Heart right ventricle (tissue), 16 donors: ENCODE measurements at places on chromosomes 6 and 20. TPM values are rescaled to one million over a fixed set of nuclear protein-coding genes. Genes with fewer than 3 reads are reported as not detected.

R3HDML gene
- total RNA-seq: not detected

MDC1 gene
- total RNA-seq: 19.9 TPM

UBE3D gene
- total RNA-seq: 2.6 TPM

TNNC2 gene
- not detected for total RNA-seq

NFKBIL1 gene
- total RNA-seq: 11.7 TPM

DDO gene
- 27.7 TPM for total RNA-seq

SLC26A8 gene
- not detected for total RNA-seq

OR2H1 gene
- total RNA-seq: not detected

CLIC1 gene
- 88.8 TPM for total RNA-seq

OR2J3 gene
- not detected for total RNA-seq

KCNQ2 gene
- 0.26 TPM for total RNA-seq

GMPR gene
- 123 TPM for total RNA-seq

RTF2 gene
- total RNA-seq: 92.9 TPM

KIAA1755 gene
- total RNA-seq: 4.2 TPM

MRPL14 gene
- total RNA-seq: 41.5 TPM

TAF8 gene
- 38.1 TPM for total RNA-seq

SLC22A1 gene
- 0.63 TPM for total RNA-seq

ZFP57 gene
- total RNA-seq: 9.5 TPM

MYO6 gene
- total RNA-seq: 6.8 TPM

FAXC gene
- 0.14 TPM for total RNA-seq

PPP1R3G gene
- 11.8 TPM for total RNA-seq

COX4I2 gene
- 7.7 TPM for total RNA-seq

EEF1E1 gene
- 14.6 TPM for total RNA-seq

RBBP8NL gene
- total RNA-seq: not detected

SYNDIG1 gene
- total RNA-seq: 8.7 TPM

PDE7B gene
- total RNA-seq: 15.6 TPM

PTPRK gene
- 36.1 TPM for total RNA-seq

CALHM4 gene
- not detected for total RNA-seq

LRP11 gene
- total RNA-seq: 15.7 TPM

FOXF2 gene
- 0.18 TPM for total RNA-seq

BANF2 gene
- not detected for total RNA-seq

CDC40 gene
- 20.5 TPM for total RNA-seq

PCED1A gene
- total RNA-seq: 5.8 TPM

SLC25A27 gene
- 14.5 TPM for total RNA-seq

ERVFRD-1 gene
- not detected for total RNA-seq

GCLC gene
- 39.5 TPM for total RNA-seq

BPIFB4 gene
- total RNA-seq: not detected

GNRH2 gene
- not detected for total RNA-seq

CSNK2B gene
- 110 TPM for total RNA-seq
